OCI-M1 (cell line): ENCODE measurements at places on chromosomes 12 and 14.
A peak's percentile ranks its signal among the peaks of the same experiment; 100 is the strongest.

GRCh38 chr14:51852541-51852940 is 7.9 kb upstream of the GNG2 start:
- no peak for DNase-seq

- no peak for DNase-seq
Measured at GRCh38 chr14:96958057-96958456, 160.9 kb downstream of the VRK1 start.

DNA sequence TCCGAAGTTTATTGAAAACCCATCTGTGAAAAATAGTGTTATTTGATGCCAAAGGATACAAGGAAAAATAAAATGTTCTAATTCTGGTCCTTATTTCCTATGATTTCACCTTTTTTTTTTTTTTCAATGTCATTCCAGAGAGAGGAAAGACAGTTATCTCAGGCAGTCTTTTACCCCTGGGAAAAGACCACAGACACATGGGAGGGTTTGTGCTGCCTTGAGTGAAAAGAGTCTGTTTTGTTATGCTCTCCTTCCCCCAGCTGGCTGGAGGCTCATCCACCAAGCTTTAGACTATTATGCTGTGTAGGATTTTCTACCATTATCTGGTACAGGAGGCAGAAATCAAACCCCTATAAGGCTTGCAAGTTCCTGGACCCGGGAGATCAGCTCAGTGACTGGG is 151.8 kb downstream of the CRADD start:
- DNase-seq: no peak

DNA sequence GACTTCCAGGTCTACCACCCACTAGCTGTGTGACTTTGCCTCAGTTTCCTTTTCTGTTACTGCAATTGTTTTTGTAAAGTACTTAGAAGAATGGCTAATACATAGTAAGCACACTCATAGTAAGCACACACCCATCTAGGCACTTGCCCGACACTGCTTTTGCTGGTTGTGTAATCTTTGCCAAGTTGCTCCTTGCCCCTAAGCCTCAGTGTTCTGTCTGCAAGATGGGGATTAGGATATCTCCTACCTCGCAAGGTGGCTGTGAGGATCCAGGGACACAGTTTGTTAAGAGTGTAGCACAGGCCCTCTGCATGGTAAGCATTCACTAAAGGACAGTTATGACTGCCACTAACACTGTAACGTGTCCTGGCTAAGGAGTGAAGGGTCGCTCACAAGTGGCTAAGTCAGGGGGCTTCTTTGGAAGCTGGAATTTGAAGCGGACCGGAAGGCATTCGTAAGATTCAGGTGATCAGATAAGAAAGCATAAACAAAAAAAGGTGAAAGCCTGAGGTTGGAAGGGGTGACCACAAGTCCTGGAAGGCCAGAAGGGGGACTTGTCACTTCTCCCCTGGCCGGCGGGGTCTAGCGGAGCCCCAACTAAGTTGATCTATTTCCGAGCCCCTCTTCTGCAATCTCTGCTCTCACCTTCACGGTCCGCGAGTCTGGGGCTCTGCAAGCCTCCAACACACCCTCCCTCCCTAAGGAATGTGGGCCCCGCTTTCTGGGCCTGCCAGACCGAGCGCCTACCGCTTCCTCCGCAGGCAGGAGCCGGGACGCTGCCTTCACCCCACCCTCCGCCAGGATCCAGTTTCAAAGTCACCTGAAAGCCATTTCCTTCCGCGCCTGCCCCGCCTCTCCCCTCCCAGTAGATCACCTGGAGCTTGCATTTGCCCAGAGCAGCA is 1.5 kb upstream of the PLEKHG3 start:
- DNase-seq: no peak

GRCh38 chr14:50667996-50668825 is at the start of gene SAV1:
TSS of gene SAV1 (minus strand) at chr14:50668306. CDS start at chr14:50667967, 339 bp downstream.
- DNase-seq: peak; percentile 81

DNA sequence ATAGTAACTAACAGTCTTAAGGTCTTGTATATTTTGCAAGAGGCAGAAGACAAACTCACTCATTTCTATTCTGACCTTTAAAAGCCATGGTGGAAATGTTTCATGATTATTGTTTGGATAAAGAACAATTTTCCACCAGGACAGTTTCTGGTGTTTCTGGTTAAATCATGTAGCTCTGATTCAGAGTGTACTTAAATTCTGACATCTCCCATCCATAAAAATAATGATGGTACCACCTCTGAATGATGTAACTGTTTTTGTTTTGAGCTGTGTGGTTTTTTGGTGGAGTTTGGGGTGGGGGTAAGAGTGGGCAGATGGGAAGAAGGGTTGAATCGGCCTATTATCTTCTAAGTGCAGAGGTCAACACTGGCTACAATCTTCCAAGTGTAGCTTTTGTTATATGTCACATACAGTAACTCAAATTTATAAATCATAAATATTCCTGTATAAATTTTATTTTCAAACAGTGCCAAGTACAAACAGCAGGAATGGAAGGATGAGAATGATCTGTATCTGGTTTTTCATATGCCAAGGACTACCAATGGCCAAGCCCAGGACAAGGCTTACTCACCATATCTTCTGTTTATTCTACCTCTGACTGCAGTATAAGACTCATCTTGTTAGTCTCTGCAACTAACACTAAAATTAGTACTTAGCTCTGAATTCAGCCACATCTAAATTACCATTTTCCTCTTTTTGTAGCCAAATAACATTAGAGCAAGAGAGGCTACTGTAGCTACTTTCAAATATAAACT is 108.7 kb downstream of the BCAT1 start:
- no peak for DNase-seq

GRCh38 chr12:62995097-62995496 is 60.1 kb upstream of the PPM1H start:
- no peak for DNase-seq

DNA sequence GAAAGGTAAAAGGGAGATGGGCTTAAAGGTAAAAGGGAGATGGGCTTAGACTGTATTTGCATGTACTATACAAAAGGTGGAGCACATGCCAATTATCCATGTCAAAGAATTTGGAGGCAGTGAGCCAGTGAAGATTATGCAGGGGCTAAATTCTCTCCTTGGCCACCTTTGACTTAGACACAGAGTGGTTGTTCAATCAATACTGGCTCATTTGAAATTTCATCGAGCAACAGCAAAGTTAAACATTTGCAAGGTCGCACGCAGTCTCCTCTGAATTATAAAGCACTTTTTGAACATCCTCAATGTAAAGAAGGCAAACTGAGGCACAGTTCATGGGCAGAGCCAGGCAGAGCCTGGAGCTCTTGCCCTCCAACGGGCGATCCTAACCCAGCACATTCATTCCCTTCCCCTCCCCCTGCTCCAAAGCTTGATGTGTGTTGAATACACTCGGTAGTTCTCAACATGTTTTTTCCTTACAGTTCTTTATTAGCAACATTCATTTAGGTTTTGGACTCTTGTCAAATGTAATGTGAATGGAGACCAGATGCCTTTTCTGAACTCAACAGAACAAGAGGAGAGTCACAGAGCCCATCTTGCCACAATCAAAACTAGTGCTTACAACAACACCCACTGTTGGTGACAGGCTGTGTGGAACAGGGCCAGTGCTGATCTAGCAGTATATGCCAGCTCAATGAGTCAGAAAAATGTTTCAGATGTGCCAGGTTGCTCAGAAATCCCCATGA is 169.7 kb upstream of the G2E3 start:
- DNase-seq: no peak

GRCh38 chr12:75666126-75666938 is 154.9 kb upstream of the KRR1 start:
- DNase-seq: no peak

GRCh38 chr14:58362798-58363412 is 32.8 kb upstream of the TOMM20L start:
- peak; percentile 41 for DNase-seq

DNA sequence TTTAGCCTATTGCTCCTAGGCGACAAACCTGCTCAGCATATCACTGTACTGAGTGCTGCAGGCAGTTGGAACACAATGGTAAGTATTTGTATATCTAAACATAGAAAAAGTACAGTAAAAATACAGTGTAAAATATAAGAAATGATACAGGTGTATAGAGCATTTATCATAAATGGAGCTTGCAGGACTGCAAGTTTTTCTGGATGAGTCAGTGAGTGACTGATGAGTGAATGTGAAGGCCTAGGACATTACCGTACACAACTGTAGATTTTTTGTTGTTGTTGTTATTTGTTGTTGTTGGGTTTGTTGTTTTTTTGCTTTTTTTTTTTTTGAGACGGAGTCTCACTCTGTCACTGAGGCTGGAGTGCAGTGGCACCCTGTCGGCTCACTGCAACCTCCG is 33.4 kb downstream of the PNMA1 start:
- no peak for DNase-seq

GRCh38 chr12:16612647-16613046 is 6.7 kb upstream of the LMO3 start:
- no peak for DNase-seq

DNA sequence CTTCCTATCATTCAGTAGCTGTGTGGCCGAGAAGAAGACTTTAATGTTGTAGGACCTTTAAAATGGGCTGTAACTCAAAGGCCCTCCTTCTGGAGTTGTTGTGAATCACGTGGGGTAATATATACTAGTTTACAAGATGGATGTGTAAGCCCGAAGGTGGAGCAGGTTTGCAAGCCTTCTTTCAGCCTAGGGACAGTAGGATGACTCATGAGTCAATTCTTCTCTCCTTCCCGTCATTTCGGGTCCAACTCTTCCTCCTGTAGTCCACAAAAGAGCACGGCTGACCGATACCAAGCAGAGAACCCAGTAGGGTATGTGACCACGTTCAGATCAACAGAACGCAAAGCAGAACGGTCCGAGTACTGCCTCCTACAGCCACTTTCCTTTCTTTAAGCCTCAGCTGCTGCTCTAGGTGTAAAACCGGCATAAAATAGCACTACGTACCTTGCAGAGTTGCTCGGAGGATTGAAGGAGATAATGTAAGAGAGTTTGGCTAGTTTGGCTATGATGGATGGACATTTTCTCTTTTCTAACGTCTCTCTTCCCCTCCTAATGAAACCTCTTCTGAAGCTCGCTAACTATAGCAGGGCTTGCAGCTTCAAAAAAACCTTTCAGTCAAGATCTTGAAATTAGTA is 1.3 kb upstream of the RASSF3 start:
- DNase-seq: peak; percentile 80

DNA sequence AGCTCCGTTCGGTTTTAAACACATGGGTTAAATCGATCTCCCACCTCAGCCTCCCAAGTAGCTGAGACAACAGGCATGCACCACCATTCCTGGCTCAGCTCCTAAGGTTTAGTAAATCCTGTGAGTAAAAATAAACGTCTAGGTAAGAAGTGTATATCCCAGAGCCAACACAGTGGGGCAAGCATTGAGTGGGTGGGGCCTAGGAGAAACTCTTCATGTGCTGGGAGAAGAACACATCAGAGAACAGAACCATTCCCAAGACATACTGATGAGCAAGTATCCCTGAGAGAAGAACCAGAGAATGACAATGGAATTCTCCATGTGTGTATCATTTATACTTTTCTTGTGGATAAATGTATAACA is 86.3 kb downstream of the SEC23A start:
- no peak for DNase-seq

GRCh38 chr12:120346681-120347080 is 19.1 kb upstream of the PLA2G1B start:
- DNase-seq: no peak

- peak; percentile 68 for DNase-seq
Measured at GRCh38 chr14:42855085-42855484, 1248.4 kb downstream of the LRFN5 start.

DNA sequence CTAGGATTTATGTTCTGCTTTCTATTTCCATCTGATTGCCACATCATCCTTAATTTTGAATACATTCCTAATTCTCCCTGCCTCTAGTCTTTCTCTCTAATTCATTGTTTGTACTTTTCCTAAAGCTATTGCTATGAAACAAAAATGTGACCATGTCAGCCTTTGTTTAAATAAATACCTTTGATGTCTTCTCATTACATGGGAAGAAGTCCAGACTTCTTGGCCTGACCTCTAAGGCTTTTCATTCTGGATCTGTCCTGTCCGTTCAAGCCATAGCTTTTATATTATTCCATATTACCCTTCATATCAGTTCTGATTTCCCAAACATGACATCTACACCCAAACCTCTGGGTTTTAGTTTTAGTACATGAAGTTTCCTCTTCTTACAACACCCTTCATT is 91.4 kb downstream of the CDK17 start:
- DNase-seq: no peak

DNA sequence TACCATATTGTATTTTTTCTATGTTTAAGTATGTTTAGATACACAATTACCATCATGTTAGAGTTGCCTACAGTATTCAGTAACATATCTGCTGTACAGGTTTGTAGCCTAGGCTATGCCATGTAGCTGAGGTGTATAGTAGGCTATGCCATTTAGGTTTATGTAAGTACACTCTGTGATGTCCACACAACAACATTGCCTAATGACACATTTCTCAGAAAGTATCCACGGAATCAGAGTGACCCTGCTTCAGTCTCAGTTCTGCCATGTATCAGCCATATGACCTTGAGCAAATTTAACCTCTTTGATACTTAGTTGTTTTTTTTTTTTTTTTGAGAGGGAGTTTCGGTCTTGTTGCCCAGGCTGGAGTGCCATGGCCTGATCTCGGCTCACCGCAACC is 12.7 kb downstream of the SUSD6 start:
- DNase-seq: no peak

DNA sequence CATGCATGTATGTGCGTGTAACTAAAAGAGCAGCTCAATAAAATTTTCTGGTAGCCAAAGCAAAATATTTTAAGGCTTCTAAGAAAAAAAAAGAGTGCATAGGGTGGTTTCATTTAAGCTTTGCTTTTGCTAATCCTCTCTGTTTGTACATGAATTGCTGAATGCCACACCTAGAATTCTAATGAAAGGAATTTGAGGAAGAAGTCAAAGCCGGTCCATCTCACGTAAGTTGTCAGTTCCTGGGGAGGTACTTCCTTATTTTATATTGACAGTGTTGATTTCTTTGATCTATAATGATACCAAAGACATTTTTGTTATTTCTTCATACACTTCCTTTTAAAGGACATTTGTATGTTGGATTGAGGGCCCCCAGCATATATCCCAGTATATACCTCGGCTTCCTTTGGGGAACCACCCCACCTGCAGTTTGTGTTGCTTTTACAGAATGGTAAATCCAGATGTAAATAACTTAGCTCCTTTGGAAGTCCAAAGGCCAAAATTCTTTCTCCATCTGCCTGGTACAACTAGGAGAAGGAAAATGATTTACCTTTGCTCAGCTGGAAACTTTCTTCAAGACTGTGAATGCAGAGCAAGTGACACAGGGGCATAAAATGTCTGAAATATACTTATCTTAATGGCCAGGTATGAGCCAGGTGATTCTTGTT is 420.9 kb upstream of the ATP2B1 start:
- peak; percentile 33 for DNase-seq

GRCh38 chr14:79836577-79836976 is 374.7 kb downstream of the DIO2 start:
- no peak for DNase-seq

DNA sequence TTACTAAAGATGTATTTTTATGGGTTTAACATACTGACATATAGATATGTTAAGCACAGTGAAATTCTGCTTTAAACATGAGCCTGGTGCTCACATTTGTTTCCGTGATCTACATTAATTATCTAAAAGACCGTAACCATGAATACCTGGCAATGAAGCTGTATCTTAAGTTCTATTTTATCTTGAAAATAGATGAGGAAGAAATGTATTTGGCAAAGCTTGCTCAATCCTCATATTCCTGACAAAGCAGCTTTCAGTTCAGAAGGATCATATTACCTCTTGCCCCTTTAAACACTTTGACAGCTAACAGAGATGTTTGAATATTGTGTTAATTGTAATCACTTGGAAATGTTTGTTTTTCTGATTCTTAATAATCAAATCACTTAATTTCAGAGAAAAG is 9.8 kb downstream of the EPYC start:
- no peak for DNase-seq

GRCh38 chr12:51357374-51358047 is 11.0 kb upstream of the CELA1 start:
- DNase-seq: no peak
